Mesothelial cell of epicardium (in vitro differentiated cells): ENCODE measurements at places on chromosomes 3 and 15.
A peak's percentile ranks its signal among the peaks of the same experiment; 100 is the strongest.

DNA sequence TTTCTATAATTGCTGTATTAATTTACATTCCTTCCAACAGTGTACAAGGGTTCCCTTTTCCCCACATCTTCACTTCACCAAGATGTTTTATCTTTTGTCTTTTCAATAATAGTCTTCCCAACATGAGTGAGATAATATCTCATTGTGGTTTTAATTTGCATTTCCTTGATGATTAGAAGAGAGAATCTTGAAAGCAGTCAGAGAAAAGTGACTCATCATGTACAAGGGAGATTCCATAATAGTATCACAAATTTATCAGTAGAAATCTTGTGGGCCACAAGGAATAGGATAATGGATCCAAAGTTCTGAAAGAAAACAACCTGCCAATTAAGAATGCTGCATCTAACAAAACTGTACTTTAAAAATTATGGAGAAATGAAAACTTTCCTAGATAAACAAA is 189.3 kb downstream of the NECTIN3 start:
- no peak for DNase-seq

DNA sequence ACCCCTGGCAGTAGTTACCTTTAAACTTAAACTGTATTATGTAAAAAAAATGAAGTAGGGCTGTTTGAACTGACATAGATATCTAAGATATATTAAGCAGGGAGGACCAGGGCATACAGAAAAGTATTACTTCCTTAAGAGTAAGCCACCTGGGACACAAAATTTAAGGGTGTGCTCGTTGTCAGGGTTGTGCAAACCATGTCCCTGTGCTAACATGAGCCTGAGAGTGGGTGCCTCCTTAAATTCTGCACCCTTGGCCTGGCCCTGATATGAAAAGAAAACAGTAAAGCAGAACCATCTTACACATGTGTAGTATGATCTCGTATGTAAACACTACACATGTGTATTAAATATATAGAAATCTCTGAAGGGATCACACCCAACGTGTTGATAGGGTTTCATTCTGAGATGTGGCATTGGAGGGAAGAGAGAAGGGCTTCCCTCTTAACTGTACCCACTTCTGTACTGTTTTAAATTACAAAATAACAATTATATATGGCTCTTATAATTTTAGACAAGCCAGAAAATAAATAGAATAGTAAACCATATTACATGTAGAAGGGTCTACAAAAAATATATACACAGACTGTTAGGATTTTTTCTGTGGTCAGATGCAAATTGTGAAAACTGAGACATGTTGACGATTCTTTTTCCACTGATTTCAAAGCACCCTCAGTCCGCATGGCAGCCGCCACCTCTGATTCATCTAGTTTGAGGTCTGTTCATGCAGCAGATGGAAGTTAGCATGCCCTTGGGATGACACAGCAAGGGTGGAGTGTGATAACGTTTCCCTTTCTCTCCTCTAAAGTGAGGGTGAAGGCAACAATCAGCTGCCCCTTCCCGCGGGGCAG is 400.8 kb upstream of the PROK2 start:
- no peak for DNase-seq

GRCh38 chr3:10350324-10350985 is 29.5 kb upstream of the SEC13 start:
- DNase-seq = no peak

DNA sequence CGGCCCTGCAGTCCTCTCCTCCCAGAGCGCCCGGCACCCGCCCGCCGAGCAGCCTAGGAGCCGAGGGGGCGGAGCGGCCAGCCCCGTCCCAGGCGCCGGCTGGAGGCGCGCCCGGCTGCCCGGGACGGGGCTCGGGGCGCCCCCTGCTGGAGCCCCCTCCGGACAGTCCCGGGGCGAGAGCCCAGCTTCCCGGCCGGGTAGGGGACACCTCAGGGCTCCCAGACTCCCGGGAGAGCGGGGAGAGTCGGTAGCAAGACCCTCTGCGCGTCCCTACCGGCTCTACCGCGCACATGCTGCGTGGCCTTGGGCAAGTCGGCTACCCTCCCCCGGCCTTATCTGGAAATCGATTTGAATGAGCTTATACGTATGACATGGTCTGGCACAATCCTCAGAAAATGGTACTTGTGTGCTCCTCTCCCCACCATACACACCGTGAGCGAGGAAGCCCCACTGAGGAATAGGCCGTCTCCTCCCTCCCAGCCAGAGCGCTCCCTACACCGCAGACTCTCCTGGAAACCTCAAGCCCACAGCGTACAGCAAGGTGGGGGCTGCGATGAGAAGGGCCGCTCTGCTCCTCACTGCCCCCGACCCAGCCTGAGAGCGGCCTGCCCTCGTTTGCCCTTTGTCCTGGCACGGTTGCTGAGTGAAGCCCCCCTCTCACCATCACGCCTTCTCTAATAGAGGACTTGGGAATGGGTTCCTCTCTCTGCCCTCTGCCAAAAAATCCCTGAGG is at the start of gene DAPK2:
DAPK2 (minus strand) TSS at position 65 of the 733 bp plus-strand sequence. CDS start 6,224 bp downstream, outside the sequence.
- peak; percentile 58 for DNase-seq

- DNase-seq = no peak
Measured at GRCh38 chr3:42270561-42270960, 4.6 kb upstream of the CCK start.

GRCh38 chr3:13801361-13802204 is 78.3 kb downstream of the WNT7A start:
- DNase-seq = no peak

GRCh38 chr15:45376967-45377608 is 1.3 kb downstream of the GATM start:
- no peak for DNase-seq

GRCh38 chr3:151563305-151563704 is 102.4 kb upstream of the IGSF10 start:
- DNase-seq = no peak
